ENCODE measurements at places on chromosomes 3 and 15.

DNA sequence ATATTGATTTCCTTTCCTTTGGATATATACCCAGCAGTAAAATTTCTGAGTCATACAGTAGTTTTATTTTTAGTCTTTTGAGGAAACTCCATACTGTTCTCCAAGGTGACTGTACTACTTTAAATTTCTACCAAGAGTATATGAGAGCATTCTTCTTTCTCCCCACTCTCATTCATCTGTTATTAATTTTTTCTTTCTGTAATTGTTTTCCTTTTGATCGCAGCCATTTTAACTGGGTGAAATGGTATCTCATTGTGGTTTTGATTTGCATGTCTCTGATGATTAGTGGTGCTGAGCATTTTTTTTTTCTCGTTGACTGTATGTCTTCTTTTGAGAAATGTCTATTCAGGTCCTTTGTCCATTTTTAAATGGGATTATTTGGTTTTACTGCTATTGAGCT, 18.3 kb upstream of the VGLL3 start:
- no peak overlapping the region for H3K27ac ChIP-seq
- no peak for DNase-seq
- no peaks in the 10 kb centered on the region for H3K4me1 ChIP-seq
- no peak overlapping the region for H3K4me3 ChIP-seq

DNA sequence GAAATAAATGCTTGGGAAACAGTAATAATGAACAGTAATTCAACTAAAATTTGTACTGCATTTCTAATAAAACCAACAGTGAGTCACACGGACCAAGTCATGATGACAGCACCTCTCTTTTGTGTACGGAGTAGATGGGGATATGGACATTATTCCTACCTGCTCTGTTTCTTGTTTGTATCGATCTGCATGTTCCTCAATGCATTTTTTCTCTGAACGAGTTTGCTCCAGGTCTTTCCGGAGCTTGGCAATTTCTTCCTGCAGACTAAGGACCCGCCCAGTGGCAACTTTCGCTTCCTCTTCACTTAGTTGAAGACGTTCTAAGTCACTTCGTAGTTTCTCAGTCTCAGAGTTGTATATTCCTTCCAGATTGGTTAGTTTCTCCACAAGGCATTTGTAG, 74.4 kb upstream of the MYO5C start:
- H3K36me3 ChIP-seq = peaks cover 24% of the 10 kb centered on the region
- no peak for DNase-seq
- no peak overlapping the region for H3K4me3 ChIP-seq
- H3K27me3 ChIP-seq = no peaks in the 10 kb centered on the region
- H3K27ac ChIP-seq = no peak overlapping the region

DNA sequence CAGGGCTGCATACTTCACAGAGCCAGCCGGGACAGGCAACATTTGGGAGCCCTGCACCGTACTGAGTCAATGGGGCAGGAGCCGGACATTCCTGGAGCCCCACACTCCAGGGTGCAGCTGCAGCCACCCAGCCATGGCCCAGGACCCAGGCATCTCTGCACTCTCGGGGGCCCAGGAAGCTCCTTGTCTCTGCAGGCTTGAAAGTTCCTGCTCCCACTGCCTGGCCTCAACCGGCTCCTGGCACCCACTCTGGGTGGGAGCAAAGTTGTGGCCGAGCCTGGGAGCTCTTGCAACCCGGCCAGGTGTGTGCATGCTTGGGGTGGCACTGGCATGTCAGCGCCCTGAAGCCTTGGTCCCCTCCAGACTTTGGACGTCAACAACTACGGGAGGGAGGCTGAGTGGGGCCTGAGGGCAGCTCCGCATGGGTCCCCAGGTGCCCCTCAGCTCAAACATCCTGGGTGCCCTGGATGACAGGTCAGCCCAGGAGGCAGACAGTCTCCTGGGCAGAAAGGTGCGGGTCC, 833.5 kb upstream of the CADM2 start:
- no peaks in the 10 kb centered on the region for H3K27me3 ChIP-seq
- H3K4me1 ChIP-seq = no peaks in the 10 kb centered on the region
- DNase-seq = no peak
- H3K27ac ChIP-seq = no peak overlapping the region

- H3K36me3 ChIP-seq = no peaks in the 10 kb centered on the region
- no peak for DNase-seq
- no peaks in the 10 kb centered on the region for H3K4me1 ChIP-seq
- H3K27me3 ChIP-seq = no peaks in the 10 kb centered on the region
- no peak overlapping the region for H3K4me3 ChIP-seq
Observed at GRCh38 chr3:29554566-29554965, 273.7 kb downstream of the RBMS3 start.

DNA sequence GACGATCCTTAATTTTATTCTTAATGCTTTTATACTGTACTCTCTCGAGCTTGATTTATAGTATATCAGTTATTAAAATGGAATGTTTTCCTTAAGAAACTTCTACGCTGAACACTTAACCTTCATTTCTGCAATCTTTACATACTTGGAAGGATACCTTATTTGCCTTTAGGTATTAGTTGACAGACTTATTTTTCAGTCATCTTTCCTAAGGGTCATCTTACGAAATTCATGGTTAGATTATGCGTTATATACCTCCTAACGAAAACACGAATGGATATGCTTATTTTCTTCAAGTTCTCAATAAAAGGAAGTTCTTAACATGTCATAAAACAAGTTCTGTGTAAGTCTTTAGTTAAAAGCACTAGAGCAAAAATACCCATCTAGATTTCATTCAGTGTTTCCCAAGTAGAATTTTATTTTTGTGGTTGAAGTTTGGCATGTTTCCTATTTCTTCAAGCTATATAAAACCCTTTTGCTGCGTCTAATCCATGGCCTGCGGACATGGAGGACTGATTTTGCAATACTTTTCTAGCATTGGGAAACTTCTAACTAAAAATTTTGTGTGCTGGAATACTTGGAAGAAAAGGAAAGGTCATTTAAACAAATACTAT, 231.3 kb downstream of the TP63 start:
- H3K27ac ChIP-seq = no peak overlapping the region
- no peak for DNase-seq
- no peak overlapping the region for H3K4me3 ChIP-seq
- H3K27me3 ChIP-seq = no peaks in the 10 kb centered on the region

All from endodermal cell (in vitro differentiated cells).